ENCODE measurements at places on chromosomes 2 and 18.
A peak's percentile ranks its signal among the peaks of the same experiment; 100 is the strongest.

DNA sequence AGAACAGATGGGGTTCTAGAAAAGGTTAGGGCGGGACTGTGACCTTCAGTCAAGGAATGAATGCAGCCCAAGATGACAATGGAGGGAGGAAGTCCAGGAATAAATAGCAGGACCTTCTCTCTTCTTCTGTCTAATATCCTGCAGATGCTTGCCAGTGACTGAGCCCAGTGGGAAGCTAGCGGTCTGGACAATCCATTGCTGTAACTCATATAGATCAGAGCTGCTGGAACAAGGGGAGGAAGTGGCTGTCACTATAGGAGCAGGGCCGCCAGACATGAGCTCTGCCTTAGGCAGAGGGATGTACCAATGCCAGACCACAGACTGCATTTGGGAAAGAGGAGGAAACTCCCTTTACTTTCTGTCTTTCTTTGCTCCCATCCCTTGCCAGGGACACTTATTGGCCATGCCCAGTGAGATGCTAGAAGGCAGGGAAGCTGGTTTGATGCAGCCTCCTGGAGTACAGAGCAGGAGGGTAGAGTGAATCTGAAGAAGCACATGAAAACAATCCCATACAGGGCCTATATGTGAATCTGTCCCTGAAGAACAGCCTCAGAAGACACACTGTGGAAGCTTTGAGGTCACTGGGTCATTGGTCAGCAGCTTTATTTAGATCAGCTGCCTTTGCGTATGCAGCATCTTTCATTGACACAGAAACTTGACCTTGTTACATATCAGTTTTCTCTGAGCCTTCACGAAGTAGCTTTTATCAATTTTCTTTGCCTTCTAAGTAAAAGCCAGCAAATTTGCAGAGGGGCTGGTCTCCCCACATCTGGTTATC is 65.4 kb downstream of the CCDC85A start:
- DNase-seq, result no peak

DNA sequence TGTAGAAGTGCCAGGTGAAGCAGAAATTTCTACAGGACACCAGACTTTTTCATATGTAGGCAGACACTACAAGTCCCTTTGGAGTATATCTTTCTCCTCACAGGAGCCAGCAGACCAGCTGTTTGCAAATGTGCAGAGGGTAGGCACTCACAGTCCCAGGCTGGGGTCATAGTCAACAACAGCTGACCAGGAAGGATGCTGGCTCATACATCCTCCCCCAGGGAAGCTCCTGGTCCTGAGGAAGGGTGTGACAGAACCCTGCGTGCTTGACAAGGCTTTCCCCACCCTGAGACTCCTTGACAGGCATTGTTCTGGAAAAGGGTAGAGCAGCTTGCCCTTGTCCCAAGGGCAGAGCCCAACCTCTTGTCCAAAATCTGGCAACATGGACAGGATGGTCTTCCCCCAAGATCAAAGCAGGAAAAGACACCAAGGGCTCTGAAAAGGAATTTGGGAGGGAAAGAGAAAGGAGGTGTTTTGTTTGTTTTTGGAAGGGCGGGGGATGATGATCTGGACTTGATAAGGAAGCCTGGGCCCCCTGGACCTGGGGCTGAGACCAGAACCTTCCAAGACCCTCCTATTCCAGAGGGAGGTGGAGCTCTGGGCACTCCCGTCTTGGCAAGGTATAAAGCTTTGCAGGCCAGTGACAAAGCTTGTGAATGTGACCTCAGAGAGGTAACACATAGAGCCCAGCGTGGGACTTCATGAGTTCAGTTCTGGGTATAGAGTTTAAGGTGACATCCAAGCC is 87.1 kb downstream of the GFPT1 start:
- DNase-seq, result no peak

DNA sequence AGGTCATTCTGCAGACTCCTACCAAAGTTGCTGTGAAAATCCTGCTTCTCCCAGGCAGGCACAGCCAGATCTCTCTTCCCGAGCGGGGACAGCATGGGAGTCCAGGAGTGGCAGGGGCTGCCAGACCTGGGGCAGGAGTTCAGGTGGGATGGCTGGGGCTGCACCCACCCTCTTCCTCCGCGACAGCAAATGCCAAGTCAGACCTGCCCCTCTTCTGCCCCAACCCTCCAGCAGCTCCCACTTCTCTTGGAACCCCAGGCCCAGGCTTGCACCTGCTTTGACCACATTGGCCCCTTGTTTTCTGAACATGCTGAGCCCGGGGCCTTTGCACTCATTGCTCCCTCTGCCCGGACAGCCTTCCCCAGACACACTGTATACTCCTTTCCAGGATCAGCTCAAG is 288.2 kb upstream of the HS6ST1 start:
- DNase-seq, result no peak

- DNase-seq, result no peak
These were observed 2.4 kb downstream of the LRRFIP1 start for GRCh38 chr2:237629739-237630138.

DNA sequence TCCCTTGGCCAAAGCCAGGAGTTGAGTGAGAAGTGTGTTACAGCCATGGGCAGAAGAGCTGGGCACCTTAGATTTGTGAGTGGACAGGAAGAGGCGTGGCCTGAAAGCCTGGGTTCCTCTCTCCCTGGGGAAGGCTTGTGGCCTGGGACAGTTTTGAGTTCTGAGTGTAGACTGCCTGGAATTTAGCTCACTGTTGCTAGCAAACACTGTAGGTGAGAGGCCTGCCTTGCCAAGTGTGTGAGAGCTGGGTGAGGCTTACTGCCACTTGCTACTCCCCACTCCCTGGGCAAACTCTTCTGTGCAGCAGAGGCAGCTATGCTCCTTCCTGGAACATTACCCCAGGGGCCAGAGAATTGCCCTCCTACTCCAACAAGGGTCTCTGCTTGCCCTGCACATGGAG is 150.0 kb upstream of the GALNT5 start:
- no peak for DNase-seq

DNA sequence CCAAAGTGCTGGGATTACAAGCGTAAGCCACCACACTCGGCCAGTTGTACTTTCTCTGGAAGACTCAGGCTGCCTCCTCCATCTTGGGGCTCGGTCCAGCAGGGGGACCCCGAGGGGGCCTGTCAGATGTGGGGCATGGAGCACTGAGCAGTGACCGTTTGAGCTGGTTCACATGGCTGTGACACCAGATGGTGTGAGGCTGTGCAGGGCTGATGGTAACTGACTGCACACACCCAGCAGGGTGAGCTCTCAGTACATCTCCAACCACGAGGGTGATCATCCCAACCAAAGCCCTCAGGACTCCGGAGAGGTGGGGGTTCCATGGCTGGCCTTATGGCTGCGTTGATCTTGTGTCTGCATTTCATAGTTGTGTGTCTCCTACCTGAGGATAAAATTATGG is 63.4 kb downstream of the FAM168B start:
- no peak for DNase-seq

- DNase-seq, result no peak
These were observed 7.0 kb upstream of the ZNF407 start for GRCh38 chr18:74590671-74591070.

GRCh38 chr2:5777131-5777535 is 84.9 kb downstream of the SOX11 start:
- DNase-seq, result no peak

- peak; percentile 28 for DNase-seq
These were observed 94.3 kb upstream of the ITGB6 start for GRCh38 chr2:160294339-160294803.

DNA sequence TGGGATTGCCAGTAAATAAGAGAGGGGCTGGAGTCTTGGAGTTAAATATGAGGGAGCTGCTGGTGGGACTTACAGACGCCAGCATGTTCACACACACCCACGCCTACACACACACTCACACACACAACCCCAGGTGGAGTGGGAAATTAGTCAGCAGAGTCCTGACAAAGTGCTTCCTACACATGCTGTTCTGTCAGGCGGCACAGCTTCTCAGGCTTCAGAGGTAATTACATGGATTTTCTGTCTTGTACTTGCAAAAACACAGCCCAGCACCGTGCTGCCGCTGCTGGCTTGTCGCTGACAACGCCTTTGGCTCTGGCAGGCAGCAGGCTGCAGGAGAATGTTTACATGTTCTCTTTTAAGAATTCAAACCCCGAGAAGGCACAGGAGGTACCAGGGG is 1186.3 kb upstream of the CELF4 start:
- no peak for DNase-seq

DNA sequence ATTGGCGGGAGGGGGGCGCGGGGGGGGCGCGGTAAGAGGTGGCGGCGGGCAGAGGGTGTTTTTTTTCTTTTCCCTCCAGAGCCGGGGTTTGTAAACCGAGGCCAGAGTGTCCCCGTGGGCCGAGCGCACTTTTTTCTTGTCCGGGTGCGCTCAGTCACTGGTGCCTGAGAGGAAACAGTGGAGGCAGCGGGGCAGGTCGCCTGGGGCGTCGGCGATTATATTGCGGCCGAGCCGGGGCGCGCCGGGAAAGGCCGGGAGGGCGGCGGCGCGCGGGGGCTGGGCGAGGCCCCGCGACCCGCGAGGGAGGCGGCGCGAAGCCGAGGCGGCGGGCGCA is 275 bp downstream of the HOXD8 start:
- no peak for DNase-seq

GRCh38 chr2:233120459-233120858 is 60.3 kb downstream of the INPP5D start:
- DNase-seq, result no peak

- DNase-seq, result no peak
These were observed 215.7 kb downstream of the SLC4A10 start for GRCh38 chr2:161839926-161840325.

- no peak for DNase-seq
These were observed 235.0 kb downstream of the LOXHD1 start for GRCh38 chr18:46421973-46422551.

- peak; percentile 61 for DNase-seq
These were observed at the start of gene CFAP221 for GRCh38 chr2:119544075-119544938. Gene CFAP221 (plus strand): TSS chr2:119544449. CDS start chr2:119546132, 1,683 bp downstream.

GRCh38 chr18:62179213-62179612 is 7.6 kb downstream of the PIGN start:
- DNase-seq, result no peak
